ELR (cell line): ENCODE measurements at places on chromosomes 4 and X.
A peak's percentile ranks its signal among the peaks of the same experiment; 100 is the strongest.

GRCh38 chr4:73751166-73751565, 10.8 kb downstream of the CXCL8 start:
- DNase-seq, result no peak

GRCh38 chrX:23883737-23884354, 23.9 kb downstream of the APOO start:
- peak; percentile 87 for DNase-seq

- no peak for DNase-seq
These were observed 27.7 kb upstream of the VCX start for GRCh38 chrX:7815166-7815805.

GRCh38 chrX:151359931-151360871, 36.8 kb upstream of the VMA21 start:
- peak; percentile 36 for DNase-seq

GRCh38 chr4:7805533-7806337, 133.9 kb downstream of the AFAP1 start:
- peak; percentile 73 for DNase-seq

GRCh38 chr4:25234390-25235370, 847 bp downstream of the PI4K2B start:
- peak; percentile 87 for DNase-seq

- DNase-seq, result peak; percentile 89
These were observed 66.3 kb upstream of the FAM9C start for GRCh38 chrX:13110433-13111324.

DNA sequence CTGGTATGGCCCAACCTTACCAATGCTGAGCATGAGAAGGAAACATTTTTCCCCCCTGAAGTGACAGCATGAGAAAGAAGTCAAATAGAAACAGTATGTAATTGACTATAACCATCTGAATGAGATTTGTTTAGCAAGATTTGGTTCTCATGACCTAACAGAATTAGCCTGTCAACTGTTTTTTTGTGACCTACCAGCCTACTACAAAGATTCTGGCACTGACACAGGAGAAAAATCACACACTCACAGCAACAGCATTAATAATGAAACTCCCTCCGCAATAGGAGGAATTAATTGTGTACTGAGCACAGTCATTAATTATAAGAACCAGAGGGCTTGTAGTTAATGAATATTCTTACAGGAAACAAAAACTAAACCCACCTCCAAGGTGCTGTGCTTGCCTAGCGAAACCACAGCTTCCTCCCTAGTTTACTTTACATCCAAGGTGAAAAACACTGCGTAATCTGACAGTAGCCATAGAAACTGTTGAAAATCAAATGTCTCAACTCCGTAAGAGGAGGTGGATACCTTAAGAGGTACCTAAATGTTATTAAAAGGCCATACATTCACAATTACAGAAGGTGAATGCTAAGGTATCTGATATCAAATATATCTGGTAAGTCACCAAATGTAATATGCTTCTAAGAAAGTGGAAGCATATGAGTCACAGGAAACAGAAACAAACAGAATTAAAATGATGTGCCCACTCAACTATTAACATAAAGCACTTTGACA, 34.9 kb downstream of the MMRN1 start:
- peak; percentile 7 for DNase-seq

GRCh38 chr4:86096373-86096772, 263.5 kb downstream of the MAPK10 start:
- DNase-seq, result no peak

- DNase-seq, result peak; percentile 14
These were observed 94.4 kb upstream of the SCML1 start for GRCh38 chrX:17642891-17643290.

- DNase-seq, result no peak
These were observed 107.4 kb upstream of the MAMLD1 start for GRCh38 chrX:150255441-150256296.

GRCh38 chr4:54217642-54218495, 11.2 kb upstream of the PDGFRA start:
- peak; percentile 84 for DNase-seq

- peak; percentile 19 for DNase-seq
These were observed 1.0 kb upstream of the AASDH start for GRCh38 chr4:56388306-56388705.

DNA sequence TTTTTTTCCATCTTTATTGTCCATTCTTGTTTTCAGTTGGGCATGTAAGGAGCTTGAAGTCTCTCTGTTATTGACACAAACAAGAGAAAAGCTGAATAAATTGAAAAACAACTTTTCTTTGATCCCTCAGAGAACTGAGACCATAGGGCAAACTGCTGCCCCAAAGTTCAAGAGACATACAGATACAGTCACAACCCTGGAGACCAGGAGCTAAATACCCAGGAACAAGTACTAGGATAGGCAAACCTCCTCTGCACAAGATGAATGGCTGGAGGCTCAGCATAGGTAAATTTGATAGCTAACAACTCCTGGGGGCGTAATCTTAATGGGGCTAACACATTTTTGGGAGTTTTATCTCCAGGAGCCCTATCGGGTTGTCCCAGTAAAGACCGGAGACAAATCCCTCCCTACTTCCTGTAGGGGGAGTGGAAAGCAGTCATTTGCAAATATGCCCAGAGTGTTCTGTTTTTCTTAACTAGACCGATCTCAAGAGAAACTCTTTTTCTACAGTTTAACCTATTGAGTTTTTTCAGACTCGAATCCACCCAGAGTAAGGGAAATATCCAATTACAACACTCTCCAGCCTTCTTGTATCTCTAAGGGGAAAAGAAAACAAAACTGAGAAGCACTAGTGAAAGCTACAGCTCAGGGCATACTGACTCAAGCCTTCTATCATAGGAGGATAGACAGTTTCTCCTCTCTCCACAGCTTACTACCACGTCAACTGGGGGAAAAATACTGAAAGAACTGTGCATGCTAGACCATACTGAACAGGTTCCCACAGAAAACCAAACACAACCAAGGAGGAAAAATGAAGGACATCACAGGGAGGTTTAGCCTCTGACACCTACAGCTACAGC, 23.1 kb downstream of the MAGEA8 start:
- DNase-seq, result peak; percentile 19

DNA sequence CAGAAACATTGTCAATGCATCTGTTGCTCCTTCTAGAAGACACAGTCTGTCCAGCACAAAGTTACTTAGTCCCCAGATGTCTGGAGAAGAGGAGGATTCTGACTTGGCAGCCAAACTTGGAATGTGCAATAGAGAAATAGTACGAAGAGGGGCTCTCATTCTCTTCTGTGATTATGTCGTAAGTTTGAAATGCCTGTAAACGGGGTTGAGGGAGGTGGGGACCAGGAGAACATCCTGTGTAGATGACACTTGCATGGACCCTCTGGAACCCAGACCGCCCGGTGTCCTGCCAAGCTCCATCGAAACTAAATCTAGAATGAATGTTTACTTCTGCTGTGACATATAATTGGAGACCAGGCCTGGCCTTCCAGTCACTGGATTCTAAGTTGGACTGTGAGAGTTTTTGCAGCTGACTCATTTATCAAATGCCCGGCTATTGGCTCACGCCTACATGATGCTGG, 45.0 kb upstream of the MSANTD1 start:
- DNase-seq, result peak; percentile 49

GRCh38 chr4:129453524-129454200, 357.7 kb downstream of the C4orf33 start:
- DNase-seq, result no peak
